ENCODE measurements at places on chromosomes 3 and 15.

- no peak for DNase-seq
Observed at GRCh38 chr3:58021072-58021959, 13.1 kb downstream of the FLNB start.

DNA sequence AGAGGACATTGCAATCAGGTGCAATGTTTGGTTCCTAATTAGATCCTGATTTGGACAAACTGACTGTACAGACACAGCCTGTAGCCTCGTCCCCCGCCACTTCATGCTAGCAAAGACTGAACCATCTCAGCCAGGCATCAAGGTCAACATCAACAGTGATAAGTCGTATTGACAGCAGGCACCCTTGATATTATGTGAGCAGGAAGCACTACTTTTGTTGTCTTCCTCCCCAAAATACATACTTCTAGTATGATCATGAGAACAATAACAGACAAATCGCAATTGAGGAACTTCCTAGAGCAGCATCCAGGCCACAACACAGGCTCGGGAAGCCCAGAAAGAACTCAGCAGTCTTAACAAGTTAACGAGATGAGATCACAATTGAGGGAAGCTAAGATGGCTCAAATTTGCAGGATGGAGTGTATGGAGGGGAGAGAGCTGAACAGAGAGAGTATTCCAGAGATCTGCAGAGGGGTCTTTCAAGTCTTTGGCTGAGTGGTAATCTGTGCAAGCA lies 20.4 kb downstream of the TGM5 start:
- no peak for DNase-seq

GRCh38 chr3:57598765-57599360 lies 1.7 kb upstream of the ARF4 start:
- DNase-seq: no peak

- DNase-seq: no peak
Observed at GRCh38 chr3:122576174-122576940, 1.1 kb upstream of the PARP15 start.

GRCh38 chr3:111882194-111882593 lies 23.1 kb downstream of the PHLDB2 start:
- no peak for DNase-seq

GRCh38 chr3:9222956-9223639 lies 26.3 kb downstream of the SRGAP3 start:
- no peak for DNase-seq

- DNase-seq: no peak
Observed at GRCh38 chr3:177149106-177149505, 48.2 kb downstream of the TBL1XR1 start.

DNA sequence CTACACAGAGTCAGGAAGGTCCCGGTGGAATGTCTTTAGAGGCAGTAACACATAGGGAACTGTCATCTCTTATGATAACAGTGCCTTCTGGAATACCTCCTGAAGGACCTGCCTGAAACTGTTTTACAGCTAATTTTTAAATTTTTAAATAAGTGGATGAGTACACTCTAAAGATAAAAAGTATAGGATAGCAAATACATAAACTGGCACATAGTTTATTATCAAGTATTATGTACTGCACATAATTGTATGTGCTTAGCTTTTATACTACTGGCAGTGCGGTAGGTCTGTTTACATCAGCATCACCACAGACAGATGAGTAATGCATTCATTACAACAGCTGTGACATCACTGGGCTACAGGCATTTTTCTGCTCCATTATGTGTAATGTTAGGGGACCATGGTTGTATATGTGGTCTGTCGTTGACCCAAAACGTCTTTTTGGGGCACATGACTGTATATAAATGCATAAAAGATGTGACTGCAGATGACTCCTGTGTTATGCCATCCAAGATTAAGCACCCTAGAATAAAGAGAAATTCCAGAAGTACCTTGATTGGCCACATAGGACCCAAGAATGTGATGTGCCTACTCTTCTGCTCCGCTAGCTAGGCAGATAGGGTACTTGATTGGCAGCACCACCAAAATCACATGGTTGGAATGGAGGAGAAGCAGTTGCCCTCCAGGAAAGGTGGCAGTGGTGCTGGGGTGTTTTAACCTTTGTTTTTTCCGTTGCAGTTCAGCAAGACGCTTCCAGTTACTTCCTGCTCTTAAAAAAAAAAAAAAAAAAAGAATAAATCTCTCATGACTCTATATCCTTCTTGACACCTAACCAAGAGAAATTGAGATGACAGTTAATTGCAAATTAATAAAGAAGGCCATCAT lies 3.3 kb downstream of the VPS8 start:
- no peak for DNase-seq

DNA sequence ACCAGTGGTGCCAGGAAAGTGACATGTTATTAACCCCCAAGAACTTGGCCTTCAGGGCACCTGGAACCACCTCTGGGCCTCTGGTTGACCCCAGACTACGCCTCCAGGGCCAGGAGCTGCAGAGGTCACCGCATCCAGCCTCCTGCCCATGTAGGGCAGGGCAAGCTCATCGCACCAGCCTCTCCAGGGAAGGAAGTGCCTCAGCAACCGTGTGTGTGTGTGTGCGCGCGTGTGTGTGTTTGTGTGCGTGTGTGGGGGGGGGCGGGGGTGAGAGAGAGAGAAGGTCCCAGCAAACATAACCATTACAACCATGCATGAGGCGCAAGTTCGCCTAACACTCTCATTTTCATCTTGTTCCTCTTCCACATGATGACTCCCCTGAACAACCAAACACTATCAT lies 31.8 kb downstream of the RAB6B start:
- DNase-seq: no peak

DNA sequence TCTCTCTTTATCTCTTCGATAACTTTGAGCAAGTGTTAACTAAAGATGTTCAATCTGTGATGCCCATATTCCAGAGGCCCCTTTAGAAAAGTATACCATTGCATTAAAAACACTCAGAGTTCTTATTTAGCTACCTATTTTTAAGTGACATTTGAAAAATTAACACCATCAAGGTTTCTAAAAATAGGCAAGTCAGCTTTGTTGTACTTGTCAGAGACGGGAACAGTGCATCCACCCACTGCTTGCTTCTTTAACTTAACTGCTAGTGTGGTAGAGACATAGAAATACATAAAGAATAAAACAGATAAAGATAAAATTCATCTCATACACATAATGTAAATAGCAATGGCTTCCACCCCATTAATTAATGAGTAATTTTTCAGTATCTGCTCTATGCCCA lies 66.0 kb downstream of the IGSF11 start:
- no peak for DNase-seq

DNA sequence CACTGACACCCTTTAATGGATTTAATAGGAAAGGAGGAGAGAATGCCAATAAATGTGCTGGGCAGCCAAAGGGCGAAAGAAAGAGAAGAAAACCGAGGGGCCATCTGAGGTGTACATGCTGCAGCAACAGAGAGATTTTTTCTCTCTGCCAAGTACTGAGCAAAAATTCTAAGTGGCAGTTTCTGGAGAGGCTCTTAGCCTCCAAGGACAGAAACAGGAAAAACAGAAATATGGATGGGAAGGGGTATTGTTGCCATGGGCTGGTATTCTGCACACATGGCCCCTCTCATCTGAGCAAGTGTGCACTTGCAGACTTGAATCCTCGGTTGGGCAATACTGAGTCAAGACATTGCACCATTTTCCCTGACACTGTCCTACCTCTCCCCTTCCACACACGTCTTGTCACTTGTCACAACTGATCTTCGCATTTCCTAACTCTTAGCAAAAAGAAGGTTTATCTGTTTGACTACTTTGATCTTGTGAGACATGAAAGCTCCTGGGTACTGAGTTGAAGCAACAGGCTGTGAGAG lies 73.9 kb downstream of the PRICKLE2 start:
- no peak for DNase-seq

DNA sequence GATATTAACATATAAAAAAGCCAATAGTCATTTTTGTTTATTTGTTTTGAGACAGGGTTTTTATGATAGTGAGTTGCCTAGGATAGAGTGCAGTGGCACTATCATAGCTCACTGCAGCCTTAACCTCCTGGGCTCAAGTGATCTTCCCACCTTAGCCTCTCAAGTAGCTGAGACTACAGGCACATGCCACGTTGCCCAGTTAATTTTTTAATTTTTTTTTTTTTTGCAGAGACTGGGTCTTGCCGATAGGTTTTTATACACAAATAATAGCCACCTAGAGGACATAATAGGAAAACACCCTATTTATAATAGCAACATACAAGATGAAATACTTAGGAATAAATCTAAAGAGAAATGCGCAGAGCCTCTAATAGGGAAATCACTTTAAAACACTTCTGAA lies 13.3 kb downstream of the EIF3J start:
- no peak for DNase-seq

DNA sequence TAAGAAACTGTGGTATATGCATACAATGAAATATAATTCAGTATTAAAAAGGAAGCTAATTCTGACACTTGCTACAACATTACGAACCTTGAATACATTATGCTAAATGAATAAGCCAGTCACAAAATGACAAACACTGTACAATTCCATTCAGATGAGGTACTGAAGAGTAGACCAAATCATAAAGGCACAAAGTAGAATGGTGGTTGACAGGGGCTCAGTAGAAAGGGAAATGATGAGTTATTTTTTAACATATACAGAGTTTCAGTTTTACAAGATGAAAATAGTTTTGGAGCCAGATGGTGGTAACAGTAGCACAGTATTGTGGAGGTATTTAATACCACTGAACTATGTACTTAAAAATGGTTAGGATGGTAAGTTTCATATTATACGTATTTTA lies 254.6 kb upstream of the RBMS3 start:
- no peak for DNase-seq

GRCh38 chr3:147407498-147408187 lies 1.3 kb upstream of the ZIC4 start:
- no peak for DNase-seq

DNA sequence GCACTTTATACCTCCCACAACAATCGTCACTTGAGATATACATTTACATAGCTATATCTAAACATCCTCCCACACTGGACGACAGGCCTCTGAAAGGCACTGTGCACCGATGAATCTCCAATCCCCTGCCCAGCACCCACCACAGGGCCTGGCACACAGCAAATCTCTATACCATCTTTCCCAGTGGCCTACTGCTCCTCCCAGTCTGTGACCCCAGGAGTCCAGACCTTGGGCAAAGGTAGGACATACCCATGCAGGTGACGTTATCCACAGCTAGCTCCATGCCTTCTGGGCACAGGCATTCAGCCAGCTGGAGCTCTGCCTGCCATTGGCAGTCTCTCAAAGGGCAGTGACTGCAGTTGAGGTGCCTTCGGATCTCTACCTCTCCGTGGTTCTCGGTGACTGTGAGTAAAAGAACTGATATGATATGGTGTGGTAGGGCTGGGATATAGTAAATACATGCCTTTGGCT lies 5.8 kb downstream of the LTK start:
- DNase-seq: no peak
